Stimulated activated CD4-positive, alpha-beta T cell treated with anti-CD3 and anti-CD28 coated beads, Interleukin-4, amount 100 ng/mL, for 1 hour (primary cell): ENCODE measurements at places on chromosomes 13 and 19.

DNA sequence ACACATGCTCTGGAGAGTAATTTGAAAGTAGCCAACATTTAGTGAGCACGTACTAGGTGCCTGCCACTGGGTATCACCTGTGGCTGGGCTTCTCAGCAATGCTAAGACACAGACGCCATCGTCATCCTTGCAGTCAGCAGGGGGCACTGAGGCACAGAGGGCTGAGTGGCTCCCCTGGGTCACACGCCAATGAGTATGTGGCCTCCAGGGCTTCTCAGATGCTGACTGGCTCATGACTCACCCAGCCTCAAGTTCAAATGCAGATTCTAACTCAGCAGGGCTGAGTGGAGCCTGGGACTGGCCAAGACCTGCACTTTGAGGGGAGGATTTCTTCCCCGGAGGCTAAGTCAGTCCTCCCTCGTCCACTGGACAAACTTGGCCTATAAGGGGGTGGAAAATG is 115.1 kb upstream of the CACNA1A start:
- DNase-seq: peak; percentile 38

GRCh38 chr19:13783565-13784500 is 9.6 kb downstream of the C19orf53 start:
- no peak for DNase-seq

- DNase-seq: peak; percentile 39
Observed at GRCh38 chr19:1213391-1214286, 8.1 kb downstream of the STK11 start.

DNA sequence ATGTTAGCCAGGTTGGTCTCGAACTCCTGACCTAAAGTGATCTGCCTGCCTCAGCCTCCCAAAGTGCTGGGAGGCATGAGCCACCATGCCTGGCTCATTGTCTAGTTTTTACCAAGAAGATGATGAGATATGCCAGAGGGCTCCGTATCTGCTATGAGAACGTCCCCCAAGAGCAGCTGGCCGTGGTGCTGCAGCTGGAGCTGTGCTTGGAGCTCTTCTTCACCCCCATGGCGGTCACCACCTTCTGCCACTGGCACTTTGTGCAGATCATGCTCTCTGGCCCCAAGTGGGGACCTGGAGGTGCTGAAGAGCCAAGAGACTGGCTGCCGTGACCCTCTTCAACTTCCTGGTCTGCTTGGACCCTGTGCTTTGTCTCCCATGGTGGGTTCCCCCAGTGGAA is 36.8 kb downstream of the GPR42 start:
- DNase-seq: no peak

DNA sequence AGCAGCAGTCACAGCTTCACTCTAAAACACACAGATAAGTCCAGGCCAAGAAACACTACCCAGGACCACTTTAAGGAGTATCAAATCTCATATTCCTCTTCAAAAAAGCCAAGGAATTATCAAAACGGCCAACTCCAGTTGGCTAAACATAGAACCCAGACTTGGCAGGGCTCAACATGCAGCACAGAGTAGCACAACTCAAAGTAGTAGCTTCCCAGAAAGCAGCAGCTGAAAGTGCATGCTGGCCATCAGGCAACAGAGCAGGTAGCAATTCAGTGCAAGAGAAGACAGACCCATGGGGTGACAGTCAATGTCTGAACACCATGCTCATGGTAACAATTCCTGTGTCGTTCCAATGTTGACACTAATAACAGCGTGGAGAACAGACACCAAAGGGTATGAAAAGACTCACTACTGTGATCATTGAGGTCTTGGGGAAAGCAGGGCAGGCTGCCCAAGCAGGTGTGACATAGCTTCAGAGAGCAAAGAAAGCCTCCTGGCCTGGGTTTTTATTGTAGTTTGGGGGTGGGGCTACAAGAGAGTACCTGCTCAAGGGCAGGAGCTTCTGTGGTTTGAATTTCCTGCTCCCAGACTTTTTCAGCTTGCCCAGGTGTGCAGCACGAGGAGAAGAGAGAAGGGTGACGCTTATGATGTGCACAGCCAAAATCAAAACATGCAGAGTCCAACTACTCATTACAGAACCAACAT is 6.2 kb downstream of the ZNF709 start:
- no peak for DNase-seq

DNA sequence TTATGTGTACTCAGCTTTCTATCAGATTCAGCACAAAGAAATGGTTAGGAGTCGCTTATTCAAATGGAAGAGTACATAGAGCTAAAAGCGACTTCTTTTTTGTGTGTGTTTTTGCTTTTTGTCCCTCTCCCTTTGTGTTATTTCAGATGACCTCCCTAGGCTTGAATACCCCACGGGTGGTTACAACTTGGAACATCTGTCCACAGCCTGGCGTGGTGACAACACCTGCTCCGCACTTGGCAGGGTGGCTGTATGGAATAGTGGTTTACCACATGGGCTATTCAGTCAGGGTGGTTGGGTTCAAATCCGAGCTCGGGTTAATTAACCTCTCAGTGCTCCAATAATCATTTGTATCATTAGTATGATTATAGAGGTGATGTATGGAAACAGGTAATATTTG is 151.6 kb upstream of the FREM2 start:
- DNase-seq: no peak

- DNase-seq: peak; percentile 26
Observed at GRCh38 chr19:18385675-18386542, at the start of gene GDF15. GDF15 (plus strand) TSS chr19:18386158; CDS start chr19:18386190, 32 bp downstream.

- no peak for DNase-seq
Observed at GRCh38 chr13:60925686-60926085, 490.0 kb downstream of the PCDH20 start.

DNA sequence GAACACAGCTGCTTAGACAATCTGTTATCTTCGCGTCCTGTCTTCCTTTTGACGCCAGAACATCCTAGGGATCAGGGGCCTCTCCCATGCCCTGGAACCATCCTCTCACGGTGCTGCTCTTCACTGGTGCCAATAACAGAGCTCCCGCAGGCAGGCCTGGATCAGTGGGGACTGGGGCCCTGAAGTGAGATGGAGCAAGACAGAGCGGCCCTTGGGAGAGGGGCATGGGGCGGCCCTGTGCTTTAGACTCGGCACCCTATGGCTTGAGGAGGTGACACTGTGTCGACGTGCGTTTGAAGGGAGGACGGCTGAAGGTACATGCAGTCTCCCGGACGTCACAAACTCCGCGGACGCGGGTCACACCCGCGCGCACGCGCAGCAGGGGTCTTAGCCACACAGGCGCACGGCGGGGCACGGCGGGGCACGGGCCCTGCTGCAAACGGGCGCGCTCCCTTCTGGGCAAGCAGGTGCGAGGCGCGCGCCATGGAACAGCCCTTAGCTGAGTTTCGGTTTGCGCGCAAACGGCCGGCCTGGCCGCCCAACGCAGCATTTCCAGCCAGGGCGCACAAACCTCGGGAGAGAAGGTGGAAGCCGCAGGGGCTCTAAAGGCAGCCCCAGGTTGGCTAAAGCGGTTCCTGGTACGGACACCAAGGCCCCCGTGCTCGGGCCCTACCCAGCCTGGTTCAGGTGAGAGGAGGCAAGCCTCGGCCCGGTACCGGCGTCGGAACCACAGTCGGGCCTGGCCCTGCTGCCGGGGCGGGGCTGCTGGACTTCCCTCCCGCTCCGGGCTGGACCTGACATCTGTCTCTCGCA is 16.5 kb upstream of the RNF17 start:
- DNase-seq: no peak

DNA sequence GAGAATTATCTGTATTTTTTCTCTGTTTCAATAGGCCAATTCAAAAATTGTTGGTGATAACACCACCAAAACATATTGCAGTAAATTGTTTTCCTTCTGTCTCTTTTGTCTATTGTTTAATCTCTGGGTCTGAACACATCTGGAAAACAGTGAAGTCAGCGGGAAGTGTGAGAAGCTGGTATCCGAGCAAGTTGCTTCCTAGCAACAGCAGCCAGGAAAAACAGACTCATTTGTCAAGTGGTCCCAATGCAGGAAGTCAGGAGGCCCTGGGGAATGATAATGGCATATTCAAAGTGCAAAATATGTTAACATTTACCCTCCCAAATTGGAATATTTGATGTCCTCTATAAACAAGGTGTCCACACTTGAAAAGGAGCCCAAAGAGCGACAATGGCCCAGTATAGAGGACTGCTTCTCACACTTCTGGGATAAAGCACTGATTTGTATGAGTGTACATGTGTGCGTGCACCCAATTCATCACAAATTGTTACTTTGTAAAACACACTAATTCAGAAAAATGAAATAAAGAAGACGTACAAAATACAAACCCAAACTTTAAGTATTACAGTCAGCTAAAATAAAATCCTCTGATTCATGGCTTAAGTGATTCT is 515.0 kb downstream of the TBC1D4 start:
- no peak for DNase-seq

- no peak for DNase-seq
Observed at GRCh38 chr19:19151418-19151817, 13.1 kb upstream of the TMEM161A start.

- DNase-seq: no peak
Observed at GRCh38 chr13:24187185-24187584, 26.7 kb downstream of the SPATA13 start.

DNA sequence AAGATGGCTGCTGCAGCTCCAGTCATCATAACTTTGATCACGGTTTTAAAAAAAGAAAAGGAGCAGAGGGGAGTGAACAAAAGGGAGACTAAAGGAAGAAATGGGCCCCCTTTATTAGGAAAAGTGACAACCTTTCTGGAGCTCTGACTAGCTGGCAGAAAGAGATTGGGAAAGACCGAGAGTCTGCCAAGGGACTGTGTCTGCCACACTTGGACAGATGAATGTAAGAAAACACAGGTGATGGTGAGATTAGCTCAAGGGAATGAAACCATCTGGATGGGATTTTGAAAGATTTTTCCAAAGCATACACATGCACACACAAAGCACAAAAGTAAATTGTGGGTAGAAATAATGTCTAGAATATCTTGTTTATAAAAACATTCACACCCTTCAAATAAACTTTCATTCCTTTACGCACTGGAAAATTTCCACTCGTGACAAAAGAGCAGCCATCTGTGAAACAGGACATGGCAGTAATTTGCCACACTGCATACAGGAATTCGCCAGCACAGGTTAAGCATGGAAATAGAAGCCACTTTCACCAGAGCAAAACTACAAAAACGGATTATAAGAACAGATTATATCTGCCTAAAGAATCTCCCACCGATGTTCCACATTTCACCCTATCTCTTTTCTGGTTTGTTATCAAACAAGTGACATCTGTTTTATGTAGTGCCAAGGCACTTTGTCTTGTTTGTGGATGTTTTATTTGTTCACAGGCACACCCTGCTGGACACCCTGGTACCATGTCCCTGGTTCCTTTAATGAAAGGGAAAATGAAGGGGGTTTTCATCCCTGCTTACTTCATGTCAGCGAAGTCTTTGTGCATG is 819.5 kb downstream of the DIAPH3 start:
- no peak for DNase-seq

GRCh38 chr19:29535214-29535831 is 9.5 kb downstream of the VSTM2B start:
- DNase-seq: no peak

DNA sequence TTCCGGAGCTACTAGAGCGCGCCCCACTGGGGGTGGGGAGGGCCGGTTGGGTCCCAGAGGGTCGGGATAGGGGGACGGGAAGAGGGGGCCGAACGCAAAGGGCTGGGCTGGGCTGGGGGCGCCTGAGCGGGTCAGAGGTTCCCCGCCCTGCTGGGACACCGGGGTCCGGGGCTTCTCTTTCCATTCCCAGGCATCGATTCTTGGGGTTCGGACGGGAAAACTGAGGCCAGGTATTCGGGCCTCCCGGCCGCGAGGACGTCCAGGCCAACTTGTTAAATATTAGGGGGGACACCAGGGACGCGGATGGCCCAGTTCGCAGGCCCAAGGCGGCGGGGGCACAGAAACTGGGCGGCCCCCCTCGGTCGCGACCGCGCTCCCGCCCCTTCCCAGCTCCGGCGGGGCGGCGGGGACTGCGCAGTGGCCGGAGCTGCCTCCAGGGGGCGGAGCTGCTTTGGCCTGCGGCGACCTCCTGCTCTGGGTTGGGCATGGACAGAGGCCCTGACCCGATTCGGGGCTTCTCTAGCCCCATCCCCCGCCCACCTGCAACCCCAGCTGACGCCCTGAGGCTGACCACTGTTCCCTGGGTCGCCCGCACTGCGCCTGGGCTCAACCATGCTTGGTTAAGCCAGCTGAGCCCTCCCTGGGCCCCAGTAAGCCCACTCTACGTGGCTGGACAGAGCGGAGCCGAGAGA is 1.2 kb upstream of the KLF16 start:
- DNase-seq: peak; percentile 67

GRCh38 chr19:3229888-3230496 is 5.5 kb downstream of the CELF5 start:
- no peak for DNase-seq

- DNase-seq: no peak
Observed at GRCh38 chr19:6069268-6069791, 41.0 kb downstream of the RFX2 start.

GRCh38 chr19:43616954-43617353 is 2.5 kb downstream of the ZNF428 start:
- DNase-seq: no peak

DNA sequence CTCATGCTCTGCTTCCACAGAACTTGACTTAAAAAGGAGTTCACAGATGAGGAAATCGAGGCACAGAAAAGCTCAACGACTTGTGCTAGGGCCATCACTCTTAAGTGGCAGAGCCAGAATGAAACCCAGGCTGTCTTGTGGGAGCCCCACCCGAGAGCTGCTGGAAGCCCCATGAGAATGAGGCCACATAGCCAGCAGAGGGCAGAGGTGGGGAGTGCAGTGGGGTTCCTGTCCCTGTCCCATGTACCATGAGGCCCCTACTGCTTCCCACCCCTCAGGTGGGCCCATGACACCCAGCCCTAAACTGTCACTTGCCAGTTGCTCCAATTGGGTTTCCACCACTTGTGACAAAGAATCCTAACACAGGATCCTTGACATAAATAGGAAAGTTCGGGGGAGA is 175.9 kb downstream of the IRS2 start:
- DNase-seq: peak; percentile 30

GRCh38 chr13:83008212-83008929 is 873.9 kb downstream of the SLITRK1 start:
- no peak for DNase-seq

DNA sequence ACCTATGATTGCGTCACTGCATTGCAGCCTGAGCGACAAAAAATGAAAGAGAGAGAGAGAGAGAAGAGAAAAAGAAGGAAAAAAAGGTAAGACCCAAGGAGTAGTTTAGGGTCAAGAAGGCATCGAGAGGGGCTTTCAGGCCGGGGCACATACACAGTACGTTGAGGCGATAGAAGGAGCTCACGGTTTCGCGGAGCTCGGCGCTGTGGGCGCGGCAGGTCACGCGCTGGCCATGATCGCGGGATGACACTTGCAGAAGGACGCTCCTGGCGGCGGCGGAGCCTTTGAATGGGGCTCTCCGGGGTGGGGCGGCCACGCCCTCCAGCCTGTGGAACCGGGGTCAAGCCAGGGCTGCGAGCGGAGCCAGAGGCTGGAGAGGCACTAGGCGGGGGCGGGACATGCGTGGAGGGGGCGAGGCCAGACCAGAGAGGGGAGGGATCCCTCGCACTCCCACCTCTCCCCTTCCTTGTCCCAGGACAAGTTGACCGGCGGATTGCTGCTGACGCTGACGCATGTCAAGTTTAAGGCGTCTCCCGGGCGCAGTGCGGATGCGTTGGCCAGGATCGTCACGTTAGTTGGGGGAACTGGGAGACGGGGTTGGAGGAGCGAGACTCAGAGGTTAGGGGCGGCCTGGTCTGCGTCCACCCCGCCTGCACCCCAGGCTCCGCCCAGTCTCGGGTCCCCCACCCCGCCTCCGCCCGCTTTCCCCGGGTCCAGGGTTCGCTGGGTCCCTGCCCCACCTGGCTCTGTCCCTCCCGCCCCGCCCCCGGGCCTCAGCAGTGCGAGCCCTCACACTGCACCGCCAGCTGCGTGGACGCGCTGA is 6.9 kb downstream of the NPHS1 start:
- DNase-seq: no peak
